ENCODE measurements at places on chromosomes 6 and 20.

DNA sequence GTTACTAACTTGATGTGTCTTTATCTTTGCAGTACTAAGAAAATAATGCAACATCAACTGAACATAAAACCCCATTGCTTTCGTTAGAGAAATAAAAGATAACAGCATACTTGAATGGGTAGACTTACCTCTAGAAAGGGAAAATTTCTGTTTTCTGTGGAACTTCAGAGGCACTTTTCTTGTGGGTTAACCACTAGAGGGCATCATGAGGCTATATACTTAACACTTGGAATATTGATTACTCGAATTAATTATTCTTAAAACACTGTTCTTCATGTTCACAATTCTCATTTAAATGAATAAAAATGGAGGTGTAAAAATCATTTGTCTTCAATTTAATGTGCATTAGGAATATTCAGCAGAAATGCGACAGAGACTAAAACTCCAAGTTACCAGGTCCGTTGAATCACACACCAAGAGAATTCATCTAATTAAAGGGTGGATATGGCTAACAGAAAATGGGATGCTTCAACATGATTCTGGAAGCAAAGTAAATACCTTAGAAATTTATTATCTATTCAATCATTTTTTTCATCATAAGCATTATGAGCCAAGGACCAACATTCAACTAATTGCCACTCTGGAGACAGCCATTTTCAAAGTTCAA, 330.8 kb upstream of the PREP start:
- no peak for DNase-seq

GRCh38 chr6:111642463-111643158, 36.9 kb upstream of the TRAF3IP2 start:
- DNase-seq: peak; percentile 50

DNA sequence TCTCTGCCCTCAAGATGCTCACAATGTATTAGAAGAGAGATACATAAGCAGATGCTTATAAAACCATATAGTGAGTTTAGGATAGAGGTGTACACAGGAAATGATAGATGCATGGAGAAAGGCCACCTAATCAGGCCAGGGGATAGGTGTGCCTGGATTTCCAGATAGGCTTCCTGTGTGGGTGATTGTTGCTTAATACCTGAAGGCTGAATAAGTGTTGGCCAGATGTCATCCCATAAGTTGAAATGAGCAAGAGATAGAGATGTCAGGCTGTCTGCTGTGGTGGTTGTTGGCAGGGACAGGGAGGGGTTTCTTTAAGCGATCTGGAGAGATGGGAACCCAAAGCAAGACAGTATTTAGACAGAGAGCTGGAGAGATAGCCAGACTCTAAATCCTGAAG, 109.8 kb upstream of the SGK1 start:
- no peak for DNase-seq

GRCh38 chr6:5783584-5784089, 223.1 kb downstream of the NRN1 start:
- DNase-seq: no peak

Measured in endothelial cell (in vitro differentiated cells).